ENCODE measurements at places on chromosomes 2 and 18.

DNA sequence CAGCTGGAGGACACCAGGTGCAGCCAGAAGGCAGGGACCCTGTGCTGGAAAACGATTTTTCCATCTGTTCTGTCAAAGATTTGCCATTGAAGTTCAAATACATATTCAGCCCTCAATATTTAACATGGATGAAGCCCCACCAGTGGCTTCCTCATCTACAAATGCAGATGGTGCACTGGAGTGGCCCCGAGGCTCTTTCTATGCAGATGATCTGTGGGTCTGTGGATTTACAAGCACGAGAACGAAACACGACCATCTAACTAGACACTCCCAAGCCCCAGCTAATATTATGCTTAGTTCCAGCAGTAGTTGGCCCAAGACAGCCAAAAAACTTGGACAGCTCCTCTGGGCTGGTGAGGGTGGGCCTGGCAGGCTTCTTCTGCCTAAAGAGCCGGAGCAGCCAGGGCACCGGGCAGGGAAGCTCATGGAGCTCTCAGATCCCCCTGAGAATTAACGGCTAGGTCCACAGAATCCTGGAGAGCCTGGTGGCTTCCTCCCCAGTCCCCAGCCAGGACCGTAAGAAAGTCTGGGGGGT, 9.2 kb upstream of the IL1R2 start:
- ATAC-seq, result no peak

DNA sequence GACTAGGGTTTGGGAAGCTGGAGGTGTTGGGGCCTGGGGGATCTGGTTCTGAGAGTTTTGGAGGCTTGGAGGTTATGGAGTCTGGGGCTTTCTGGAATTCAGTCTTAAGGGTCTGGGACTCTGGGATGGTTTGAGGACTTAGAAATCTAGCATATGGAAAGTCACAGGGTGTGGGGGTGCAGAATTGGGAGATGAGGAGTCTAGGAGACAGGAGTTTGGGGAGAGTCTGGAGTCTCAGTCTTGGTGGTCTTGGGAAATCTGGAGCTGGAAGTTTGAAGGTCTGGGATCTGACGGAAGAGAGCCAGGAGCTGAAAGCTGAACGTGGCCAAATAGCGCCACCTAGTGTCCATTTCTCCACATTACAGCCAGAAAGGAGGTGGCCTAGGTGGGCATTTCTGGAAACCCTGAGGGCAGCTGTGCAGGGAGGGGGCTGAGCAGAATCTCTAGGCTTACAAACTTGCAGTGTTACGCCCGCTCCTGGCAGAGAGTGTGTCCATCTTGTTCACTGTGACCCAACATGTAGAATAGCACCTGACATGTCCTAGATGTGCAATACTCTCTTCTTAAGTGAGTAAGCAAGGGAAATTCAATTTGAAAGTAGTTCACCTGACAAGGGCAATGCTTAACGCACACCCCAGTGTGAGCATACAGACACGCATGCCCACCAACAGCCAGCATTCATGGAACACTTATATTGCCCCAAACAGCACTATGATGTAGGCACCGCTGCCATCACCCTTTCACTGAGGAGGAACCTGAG, 204.8 kb downstream of the TFCP2L1 start:
- ATAC-seq, result no peak

DNA sequence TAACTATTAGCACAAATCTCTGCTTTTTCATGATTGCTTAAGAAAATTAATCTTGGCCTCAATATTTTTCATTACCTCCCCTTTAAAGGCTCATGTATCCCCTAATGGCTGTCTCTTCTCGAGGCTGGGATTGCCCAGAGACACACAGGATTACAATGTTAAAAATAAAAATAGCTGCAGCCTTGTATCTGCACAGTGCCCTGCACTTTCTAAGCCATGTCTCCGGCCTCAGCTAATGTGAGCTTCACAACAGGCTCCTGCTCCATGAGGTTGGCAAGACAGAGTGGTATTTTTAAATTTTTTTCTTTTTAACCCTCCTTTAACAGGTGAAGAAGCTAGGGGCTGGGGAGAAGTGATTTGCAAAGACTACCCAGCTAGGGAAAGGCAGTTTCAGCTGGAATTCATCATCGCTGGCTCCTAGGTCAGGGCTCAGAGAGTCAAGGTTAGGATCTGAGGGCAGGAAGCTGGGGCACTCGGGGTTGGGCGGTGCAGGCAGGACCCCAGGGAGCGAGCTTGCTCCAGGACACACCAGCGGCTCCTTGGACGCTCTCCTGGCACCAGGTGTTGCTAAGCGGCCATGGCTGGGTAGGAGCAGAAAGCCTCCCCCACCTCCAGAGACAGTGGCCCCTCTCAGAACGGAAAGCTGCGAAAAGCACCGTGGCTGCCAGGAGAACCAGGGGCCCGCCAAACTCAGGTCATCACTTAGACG, 135.6 kb downstream of the SMAD2 start:
- no peak for ATAC-seq

GRCh38 chr2:147450661-147451510, 393.9 kb upstream of the ACVR2A start:
- ATAC-seq, result no peak

DNA sequence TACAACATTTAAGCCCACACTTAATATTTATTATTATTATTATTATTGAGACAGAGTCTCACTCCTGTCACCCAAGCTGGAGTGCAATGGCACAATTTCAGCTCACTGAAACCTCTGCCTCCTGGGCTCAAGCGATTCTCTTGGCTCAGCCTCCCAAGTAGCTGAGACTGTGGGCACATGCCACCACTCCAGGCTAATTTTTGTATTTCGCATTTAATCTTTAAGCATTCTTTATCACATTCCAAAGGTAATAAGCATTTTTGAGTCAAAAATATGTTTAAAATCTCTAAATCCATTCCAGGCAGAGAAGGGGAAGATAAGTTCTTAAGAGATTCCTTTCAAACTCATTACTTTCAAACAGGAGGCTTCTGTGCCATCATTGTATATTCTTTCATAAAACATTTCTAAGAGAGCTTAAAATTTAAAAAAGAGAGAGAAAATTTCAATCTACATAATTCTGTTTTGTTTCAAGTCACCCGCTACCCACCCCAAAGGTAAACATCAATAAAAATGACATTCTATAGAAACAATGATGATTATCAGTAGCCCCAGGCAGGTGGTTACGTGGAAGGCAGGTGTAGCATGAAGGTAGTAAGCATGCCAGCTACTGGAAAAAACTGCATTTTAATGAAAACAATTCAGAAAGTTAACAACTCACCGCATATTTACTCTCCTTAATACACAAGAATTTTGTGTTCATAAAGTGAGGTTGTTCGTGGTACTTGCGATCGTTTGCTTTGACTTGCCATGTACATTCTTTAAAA, 84.4 kb upstream of the NARS1 start:
- no peak for ATAC-seq

DNA sequence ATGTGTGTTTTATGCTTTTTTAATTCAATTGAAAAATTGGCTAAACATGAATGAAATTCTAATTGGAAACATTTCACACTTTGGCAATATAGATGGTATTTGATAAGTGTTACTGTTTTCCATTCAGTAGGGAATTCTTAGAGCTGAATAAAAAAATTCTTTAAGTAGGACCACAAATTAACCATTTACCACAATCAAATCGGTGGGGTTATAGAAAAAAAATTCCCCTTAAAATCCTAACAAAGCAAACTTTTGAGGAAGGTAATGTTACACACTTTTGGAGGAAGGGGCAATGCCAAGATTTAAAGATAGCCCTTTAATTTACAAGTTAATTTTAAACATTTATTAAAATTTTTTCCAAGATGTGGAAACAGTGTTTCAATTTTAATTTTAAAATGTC, 279.0 kb upstream of the FIGN start:
- no peak for ATAC-seq

GRCh38 chr18:62566818-62567217, 44.0 kb downstream of the ZCCHC2 start:
- ATAC-seq, result no peak

- peak; percentile 13 for ATAC-seq
Measured at GRCh38 chr18:13613591-13614501, 112.5 kb downstream of the FAM210A start.

DNA sequence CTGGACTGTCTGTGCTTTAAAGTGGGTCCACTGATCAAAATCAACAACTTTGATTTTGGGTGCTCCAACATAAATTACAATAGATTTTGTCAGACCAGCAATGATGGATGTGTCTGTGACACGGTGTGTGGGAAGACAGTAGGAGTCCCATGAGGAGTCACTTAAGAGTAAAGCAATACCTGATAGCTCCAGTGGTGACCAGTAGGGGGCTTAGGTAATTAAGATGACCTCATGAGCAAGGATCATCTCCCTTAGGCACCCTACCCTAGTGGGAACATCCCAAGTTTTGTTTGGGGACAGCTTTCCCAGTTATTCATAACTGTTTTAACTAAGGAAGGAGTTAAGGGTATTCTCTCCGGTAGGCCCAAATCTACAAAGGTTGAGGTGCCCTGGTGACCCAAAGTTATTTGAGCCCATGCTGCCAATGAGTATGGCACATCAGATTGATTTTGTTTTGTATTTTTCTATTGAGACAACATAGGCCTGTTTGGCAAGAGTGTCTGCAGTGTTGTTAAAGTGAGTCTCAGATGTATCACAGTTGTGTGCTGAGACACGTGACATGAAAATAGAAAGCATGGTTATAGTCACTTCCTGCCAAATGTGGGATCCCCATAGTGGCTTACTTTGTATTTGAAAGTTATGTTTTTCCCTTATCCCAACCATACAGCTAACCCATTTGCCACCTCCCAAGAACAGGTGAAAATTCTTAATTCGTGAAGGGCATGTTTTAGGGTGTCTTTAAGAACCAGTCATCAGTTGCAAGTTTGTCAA, 1337.6 kb upstream of the SLC39A10 start:
- no peak for ATAC-seq

DNA sequence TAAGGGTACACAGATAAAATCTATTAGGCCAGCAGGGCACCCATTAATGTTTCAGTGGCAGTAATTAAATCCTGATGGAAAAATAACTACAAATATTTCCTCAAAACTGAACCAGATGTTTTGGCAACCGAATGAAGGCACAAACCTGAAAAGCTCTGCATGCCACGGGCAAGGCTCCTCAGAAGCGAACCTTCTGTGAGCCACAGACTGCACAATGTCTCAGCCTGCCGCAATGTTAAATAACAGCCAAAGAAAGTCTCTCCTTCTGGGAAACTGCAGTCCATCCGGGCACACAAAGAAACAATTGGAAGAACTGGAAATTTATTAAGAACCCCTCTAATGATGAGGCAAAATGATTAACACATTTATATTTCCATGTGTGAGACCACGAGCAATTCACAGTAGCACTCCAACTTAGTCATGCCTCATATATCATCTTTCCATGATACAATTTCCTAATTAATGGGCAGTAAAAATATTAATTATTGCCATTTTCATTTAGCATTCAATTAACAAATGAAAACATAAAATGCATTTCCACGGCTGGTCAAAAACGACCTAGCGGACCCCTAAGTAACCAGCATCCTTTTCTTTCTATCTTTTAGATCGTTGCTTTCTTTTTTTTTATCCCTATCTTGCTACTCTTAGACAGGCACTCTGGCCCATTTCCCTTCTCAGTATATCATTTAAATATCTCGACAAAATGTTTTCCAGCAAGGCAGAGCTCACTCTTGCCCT, 237.5 kb downstream of the EPHA4 start:
- no peak for ATAC-seq

GRCh38 chr2:30078521-30078920, 68.3 kb upstream of the YPEL5 start:
- no peak for ATAC-seq

GRCh38 chr2:149872041-149872440, 284.5 kb upstream of the MMADHC start:
- ATAC-seq, result no peak

GRCh38 chr2:72926811-72927465, 9.6 kb downstream of the EMX1 start:
- ATAC-seq, result no peak

DNA sequence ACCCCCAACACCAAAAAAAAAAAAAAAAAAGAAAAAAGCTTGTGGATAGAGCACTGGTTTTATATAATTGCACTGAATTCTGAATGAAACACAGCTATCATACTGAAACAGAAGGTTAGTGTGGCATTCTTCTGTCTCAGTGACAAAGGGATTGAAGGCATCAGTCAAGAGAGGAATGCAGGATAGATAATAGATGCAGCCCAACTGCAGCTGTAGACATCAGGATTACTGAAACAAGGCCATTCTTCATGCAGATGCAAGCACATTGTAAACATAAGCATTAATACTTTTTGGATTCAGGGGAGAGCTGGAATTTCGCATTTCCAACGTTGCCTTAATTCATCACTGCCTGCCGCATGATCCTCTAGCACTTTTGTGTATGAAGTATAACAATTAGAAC, 897.4 kb upstream of the KLHL29 start:
- no peak for ATAC-seq

DNA sequence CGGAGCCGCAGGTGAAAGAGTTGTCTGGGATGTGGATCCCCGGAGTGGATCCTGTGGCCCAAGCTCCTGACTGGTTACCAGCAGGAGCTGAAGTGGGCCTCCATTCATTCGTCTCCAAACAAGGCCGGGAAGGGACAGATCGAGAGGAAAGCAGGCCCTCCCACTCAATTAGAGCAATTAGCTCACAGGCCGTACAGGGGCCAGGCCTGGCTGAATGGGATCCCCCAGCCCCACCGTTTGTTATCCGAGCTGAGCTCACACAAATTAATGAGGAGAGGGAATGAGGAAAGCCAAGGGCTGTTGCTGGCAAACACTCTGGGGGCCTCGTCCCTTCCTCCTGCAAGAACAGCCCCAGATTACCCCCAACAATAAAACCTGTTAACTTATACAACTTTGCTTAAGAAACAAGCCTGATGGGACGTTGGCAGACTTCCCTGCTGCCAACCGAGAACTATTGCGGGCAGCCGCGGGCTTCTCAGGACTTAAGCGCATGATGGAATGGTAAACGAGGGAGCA, 338.0 kb downstream of the BCL11A start:
- ATAC-seq, result no peak

DNA sequence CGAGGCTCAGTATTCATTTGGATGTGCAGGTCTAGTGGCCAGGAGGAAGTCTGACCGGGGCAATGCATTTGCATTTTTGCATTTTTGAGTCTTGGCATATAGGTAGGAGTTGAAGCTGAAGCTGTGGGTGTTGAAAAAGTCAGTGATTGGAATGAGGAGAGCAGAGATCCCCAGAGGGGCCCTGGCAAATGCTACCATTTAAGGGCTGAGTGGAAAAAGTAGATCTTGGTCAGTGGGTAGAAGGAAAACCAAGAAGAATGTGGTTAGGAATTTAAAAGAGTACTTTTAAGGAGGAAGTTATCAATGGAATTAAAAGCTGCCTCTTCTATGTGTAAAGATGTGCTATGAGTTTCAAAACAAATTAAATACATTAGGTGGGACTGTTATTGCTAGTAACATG, 143.0 kb downstream of the ZEB2 start:
- ATAC-seq, result no peak

DNA sequence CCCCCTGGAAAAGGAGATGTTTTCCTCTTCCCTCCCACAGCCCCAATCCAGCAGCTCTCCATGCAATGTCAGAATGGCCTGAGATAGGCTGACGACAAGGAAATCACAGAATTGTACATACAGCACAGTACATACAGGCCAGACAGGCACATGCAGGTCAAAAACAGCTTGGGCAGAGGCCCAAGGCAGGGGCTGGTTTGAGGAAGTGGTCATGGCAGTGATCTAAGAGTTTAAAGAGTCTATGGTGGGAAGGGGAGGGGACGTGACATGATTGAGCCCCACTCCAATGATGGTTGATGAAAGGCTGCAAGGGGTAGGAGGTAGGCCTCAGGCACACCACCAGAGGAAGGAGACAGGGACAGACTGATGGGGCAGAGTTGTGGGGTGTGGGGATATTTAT, 4.3 kb downstream of the DCTN1 start:
- ATAC-seq, result no peak

- no peak for ATAC-seq
Measured at GRCh38 chr2:8974016-8974415, 29.5 kb downstream of the MBOAT2 start.

- ATAC-seq, result peak; percentile 41
Measured at GRCh38 chr18:7174344-7175095, 56.4 kb upstream of the LRRC30 start.
